Thyroid gland (tissue), 4 donors: ENCODE measurements at places on chromosomes 11 and 22. TPM values are rescaled to one million over a fixed set of nuclear protein-coding genes. Genes with fewer than 3 reads are reported as not detected.

RHBDD3 gene
- 50.6 TPM for total RNA-seq

MS4A1 gene
- total RNA-seq, result not detected

GRCh38 chr11:66614073-66614472, 2.4 kb upstream of the RBM14 start:
- no peak for DNase-seq

- DNase-seq, result peak; percentile 77
Observed at GRCh38 chr11:125091247-125091876, 20.1 kb downstream of the TMEM218 start.

GRCh38 chr11:133793271-133794035, 51.9 kb downstream of the SPATA19 start:
- DNase-seq, result no peak

ASRGL1 gene
- total RNA-seq, result 19.1 TPM

PVALB gene
- not detected for total RNA-seq

CLCF1 gene
- total RNA-seq, result 9.4 TPM

GRCh38 chr11:94948070-94948617, 25.2 kb downstream of the CWC15 start:
- DNase-seq, result no peak

MISFA gene
- not detected for total RNA-seq

SLC22A8 gene
- not detected for total RNA-seq

GRCh38 chr11:78808923-78809322, 234.3 kb upstream of the NARS2 start:
- no peak for DNase-seq

B3GAT1 gene
- total RNA-seq, result 6.7 TPM

DNA sequence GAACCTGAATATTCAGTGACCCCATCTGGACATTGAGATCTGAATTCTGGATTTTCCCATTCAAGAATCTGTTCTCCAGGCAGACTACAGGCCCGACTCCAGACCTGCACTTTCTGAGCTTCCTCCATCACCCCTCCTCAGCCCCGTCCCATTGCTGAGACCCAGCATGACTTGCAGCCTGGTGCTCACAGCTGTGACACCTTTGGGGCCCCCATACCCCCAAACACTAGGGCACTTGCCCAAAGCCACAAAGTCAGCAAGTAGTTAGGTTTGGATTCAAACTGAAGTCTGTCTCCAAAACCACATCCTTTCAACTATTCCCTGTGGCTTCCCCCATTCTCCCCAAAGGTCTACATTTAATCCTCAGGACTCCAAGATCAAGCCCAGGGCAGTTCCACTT, 128.2 kb upstream of the ZBED5 start:
- no peak for DNase-seq
